ENCODE measurements at places on chromosomes 7 and 10. TPM values are rescaled to one million over a fixed set of nuclear protein-coding genes. Genes with fewer than 3 reads are reported as not detected.

Gene C10orf143
- 3.2 TPM for total RNA-seq

Gene DGKI
- 1.1 TPM for total RNA-seq

Gene TMEM273
- not detected for total RNA-seq

Gene SPAM1
- total RNA-seq = not detected

Gene SPDYE17
- total RNA-seq = not detected

Gene MAGI2
- 2.3 TPM for total RNA-seq

Gene RADIL
- 0.19 TPM for total RNA-seq

Gene CYP26A1
- total RNA-seq = not detected

Gene CRPPA
- total RNA-seq = 1.5 TPM

Gene NEUROG3
- not detected for total RNA-seq

Gene ADCYAP1R1
- 0.69 TPM for total RNA-seq

Gene SPDYE16
- not detected for total RNA-seq

Gene C10orf53
- total RNA-seq = not detected

Gene CLDN3
- total RNA-seq = not detected

Gene LOXL4
- 3.9 TPM for total RNA-seq

Gene NODAL
- not detected for total RNA-seq

Gene ITPRID1
- not detected for total RNA-seq

Gene DGKB
- not detected for total RNA-seq

Measured in cardiac ventricle fibroblast (primary cell).